ENCODE measurements at places on chromosomes 16 and 17.

DNA sequence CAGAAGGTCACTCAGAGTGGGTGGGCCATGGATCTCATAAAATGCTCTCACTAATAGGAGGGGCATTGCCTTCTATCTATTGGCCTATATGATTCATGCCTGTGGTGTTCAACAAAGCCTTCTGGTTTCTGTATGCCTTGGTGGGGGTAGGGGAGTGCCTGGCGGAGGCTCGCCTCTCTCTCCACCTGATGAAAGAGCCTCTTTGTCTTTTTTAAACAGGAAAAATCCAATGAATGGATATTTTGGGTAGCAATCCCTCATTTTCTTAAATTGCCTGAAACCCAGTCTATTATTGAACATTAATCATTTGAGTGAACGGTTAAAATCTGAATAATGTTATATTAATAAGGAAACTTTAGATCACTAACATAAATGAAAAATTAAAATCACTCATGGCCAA, 90.6 kb downstream of the TOX3 start:
- no peak for DNase-seq

- DNase-seq, result no peak
These were observed 21.1 kb upstream of the DOK4 start for GRCh38 chr16:57507136-57508034.

DNA sequence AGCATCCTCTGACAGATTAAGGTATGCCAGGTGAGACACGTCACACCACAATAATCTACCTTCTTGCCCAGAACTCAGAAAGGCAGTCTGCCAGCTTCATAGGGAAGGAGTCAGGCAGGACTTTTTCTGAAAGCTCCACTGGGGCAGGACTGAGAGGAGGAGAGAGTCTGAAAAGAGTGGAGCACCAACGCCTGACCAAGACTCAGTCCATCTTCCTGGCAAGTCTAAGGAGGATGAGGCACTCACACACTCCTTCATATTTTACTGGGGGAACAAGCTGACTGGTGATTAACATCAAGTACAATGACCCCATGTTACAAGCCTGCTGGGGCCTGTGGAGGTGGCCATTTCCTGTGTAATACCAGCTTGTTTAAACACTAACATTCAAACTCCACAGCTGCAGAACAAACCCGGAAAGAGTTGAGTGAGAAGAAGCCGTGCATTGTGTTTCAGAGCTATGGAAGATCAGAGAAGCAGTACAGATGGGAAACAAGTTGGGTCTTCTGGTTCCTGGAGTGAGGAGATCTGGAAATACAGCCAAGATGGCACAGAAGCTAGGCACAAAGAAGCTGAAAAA, 122.4 kb downstream of the HIC1 start:
- DNase-seq, result no peak

GRCh38 chr16:66508248-66508913, 41.5 kb downstream of the TK2 start:
- DNase-seq, result no peak

GRCh38 chr16:64150193-64150592, 971.7 kb downstream of the CDH11 start:
- no peak for DNase-seq

Data from D341Med (cell line).